ENCODE measurements at places on chromosomes 5 and 9.
A peak's percentile ranks its signal among the peaks of the same experiment; 100 is the strongest.

GRCh38 chr5:132947671-132948070 lies 15.8 kb downstream of the AFF4 start:
- no peak for DNase-seq

GRCh38 chr9:21810388-21810787 lies 8.0 kb downstream of the MTAP start:
- no peak for DNase-seq

- no peak for DNase-seq
Measured at GRCh38 chr9:84340535-84340934, at the start of gene SLC28A3. TSS of gene SLC28A3 (minus strand) at chr9:84340758. CDS start at chr9:84340633, 125 bp downstream.

- DNase-seq: no peak
Measured at GRCh38 chr5:120158211-120158610, 305.9 kb upstream of the PRR16 start.

GRCh38 chr5:122315521-122315920 lies 3.5 kb downstream of the SNCAIP start:
- no peak for DNase-seq

DNA sequence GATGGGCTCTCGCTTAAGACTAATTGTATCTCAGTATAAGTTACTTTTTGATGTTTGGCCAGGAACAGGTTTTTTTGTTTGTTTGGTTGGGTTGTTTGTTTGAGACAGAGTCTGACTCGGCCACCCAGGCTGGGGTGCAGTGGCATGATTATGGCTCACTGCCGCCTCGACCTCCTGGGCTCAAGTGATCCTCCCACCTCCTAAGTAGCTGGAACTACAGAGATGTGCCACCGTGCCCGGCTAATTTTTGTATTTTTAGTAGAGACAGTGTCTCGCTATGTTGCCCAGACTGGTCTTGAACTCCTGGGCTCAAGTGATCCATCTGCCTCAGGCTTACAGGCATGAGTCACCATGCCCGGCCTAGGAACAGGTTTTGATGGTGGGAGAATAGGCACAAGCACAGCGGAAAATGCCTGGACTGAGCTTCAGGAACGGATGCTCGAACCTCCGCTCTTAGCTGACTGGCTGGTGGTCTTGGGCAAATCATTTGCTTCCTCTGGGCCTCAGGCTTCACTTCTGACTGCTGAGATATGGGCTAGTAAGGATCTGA lies 11.4 kb upstream of the SYNPO start:
- DNase-seq: no peak

DNA sequence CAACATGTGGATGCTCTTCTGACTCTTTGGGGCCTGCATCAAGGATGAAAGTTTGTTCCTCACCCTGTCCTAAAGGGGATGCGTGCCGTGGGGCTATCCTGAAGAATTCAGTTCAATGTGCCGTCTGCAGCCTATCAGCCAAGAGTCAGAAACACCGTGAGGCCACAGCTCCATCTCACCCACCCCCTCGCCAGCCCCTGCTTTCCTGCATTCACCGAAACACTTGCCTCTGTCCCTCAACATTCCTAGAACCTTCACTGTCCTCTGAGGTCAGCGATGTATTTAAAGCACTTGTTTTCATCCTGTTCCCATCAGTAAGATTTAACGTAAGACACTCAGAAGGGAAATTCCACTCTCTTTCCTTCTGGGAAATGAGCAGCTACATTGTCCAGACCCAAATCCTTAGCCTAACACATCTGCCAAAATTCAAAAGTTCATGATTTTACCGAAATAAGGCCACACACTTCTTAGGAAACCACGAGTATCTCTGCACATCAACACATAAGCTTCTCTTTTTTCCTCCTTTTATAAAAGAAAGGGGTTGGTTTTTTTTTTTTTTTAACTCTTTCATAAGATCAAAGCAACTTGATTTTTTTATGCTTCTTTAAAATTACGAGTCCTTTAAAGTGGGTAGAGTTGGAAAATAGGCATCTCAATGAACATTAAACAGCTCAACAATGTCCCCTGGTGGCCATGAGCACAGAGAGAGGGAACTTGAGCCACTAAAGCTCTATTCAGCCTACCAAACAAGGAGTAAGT lies 100.7 kb downstream of the SUSD1 start:
- DNase-seq: peak; percentile 79

- no peak for DNase-seq
Measured at GRCh38 chr9:91047993-91048607, 246.5 kb downstream of the SYK start.

DNA sequence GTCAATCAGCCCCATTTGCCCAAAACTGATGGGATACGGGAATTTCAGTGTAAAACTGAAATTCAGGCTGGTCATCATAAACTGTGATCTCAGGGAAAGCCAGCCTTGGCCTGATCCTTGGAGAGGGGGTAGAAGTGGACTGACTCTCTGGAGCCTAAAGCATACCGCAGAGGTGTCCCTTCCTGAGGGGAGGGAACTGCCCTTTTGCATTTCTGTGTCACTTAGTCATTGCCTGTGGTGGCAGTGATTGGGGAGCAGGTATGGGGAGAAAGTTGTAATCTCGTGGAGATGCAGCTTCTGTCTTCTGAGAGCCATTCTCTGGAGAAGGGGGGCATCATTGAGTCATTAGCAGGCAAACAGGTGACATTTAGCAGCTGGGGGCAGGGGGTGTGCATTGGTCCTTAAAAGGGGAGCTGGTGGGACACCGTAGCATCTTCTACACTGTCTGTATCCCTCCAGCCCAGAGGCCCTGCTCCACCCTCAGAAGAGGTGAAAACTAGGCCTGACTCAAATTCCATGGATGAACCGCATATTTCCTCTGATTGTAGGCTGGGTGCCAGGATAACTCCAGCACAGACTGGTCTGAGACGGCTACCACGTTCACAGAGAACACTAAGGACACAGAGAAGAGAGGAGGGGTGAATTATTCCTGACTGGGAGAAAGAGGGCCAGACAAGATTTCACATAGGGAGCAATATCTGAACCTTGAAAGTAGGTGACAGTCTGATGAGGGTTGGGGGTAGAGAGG lies 143.3 kb downstream of the SEC61B start:
- no peak for DNase-seq

GRCh38 chr5:61447780-61448495 lies 115.9 kb downstream of the ZSWIM6 start:
- no peak for DNase-seq

GRCh38 chr5:53319315-53319714 lies 161.1 kb upstream of the FST start:
- DNase-seq: no peak

DNA sequence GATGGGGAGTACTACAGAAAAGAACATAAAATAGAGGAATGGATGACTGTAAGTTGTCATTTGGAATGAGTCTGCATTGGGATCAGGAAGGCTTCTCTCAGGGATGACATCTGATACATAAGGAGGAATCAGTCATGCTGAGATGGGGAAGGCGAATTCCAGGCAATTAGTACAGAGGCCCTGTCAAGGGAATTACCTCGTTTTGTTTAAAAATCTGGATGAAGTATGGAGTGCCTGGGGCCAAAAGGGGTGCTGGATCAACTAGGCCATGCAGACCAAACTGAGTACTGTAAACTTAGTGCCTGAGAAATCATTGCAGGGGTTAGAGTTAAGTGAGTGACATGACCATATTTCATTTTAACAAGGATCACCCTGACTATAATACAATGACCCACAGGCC lies 30.5 kb downstream of the JAKMIP2 start:
- no peak for DNase-seq

DNA sequence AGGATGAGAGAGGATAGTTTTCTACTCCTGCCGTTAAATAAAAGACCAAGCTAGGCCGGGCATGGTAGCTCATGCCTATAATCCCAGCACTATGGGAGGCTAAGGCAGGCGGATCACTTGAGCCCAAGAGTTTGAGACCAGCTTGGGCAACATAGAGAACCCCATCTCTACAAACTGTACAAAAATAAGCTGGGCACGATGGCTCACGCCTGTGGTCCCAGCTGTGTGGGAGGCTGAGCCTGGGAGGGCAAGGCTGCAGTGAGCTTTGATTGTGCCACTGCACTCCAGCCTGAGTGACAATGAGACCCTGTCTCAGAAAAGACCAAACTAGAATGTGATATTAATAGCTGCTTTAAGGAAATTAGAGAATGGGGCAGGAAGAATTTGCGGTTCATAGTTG lies 158.4 kb downstream of the NIPBL start:
- DNase-seq: no peak

DNA sequence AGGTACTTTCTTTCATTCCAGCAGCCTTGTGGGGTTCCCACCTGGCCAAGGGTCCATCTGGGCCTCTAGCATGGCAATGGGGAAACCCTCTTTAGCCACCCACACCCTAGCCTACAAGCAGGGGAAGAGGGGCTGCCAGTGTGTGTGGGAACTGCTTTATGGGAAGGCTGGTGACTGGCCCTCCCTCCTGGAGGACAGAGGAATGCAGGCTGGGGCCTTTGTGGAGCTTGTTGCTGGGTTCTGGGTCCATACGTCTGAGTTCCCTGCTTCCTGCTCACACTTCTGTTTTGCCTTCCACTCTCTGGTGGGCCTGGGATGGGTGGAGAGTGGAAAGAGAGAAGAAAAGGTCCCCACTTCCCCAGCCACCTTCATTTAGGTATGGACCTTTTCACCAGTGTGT lies 14.9 kb upstream of the PITX1 start:
- DNase-seq: no peak

DNA sequence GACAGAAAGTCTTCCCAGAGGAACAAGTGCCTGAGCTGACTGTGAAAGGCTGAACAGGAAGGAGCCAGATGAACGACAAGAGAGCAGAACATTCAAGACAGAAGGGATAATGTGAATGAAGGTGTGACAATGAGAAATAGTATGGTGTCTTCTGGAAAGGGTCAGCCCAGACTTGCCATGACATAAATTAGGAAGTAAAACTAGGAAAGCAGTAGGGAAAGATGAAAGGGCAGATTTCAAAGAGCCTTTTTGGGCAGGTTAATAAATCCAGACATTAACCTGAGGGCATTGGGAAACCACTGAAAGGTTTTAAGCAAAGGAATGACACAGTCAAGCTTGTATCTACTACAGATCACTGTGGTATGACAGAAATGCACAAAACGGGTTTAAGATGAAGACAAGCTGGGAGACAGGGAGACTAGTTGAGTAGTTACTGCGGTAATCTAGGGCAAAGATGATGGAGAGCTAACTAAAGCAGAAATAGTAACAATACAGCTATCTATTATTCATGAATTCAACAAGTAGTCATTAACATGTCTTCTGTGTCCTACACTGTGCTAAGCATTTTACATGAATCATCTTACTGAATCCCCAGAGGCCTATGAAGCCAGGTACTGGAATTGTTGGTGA lies 580.9 kb upstream of the WWC1 start:
- DNase-seq: no peak

- DNase-seq: no peak
Measured at GRCh38 chr5:58459146-58460001, 512 bp downstream of the PLK2 start.

GRCh38 chr5:101112645-101113044 lies 209.6 kb upstream of the ST8SIA4 start:
- DNase-seq: no peak

- DNase-seq: no peak
Measured at GRCh38 chr9:22030101-22030598, 21.0 kb upstream of the CDKN2B start.

DNA sequence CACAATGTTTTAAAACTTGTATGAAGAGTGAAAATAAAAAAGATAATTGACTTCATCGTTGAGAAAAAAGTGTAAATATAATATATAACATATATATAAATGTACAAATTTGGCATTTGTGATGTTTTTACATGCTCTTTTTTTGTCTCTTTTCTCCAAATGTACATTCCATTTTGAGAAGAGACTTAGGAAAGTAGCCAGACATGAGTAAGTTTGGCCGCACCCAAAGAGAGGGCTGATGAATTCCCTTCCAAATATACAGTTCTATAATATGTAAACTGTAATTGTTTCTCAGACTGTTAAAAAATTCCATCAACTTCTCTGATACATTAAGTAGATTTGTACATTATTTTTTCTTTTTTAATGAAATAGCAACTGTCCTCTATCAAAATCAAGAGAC lies 193.2 kb upstream of the MAP3K1 start:
- no peak for DNase-seq

DNA sequence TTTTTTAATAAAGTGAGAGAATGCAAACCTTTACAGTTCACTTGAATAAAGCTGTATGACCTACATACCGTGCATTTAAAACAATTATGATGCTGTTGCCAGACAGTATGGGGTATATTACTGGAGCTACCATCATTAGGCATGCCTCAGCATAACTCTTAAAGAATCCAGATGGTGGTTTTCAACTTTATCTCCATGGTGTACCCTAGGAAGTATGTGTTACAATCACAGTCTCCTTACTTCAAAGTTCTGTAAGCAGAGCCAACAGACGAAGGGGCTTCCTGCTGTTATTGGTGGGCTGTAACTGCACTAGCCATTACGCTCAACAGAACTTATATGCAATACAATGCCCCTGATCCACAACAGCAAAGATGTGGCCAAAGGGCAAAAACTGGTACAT lies 803.3 kb downstream of the DTWD2 start:
- no peak for DNase-seq

DNA sequence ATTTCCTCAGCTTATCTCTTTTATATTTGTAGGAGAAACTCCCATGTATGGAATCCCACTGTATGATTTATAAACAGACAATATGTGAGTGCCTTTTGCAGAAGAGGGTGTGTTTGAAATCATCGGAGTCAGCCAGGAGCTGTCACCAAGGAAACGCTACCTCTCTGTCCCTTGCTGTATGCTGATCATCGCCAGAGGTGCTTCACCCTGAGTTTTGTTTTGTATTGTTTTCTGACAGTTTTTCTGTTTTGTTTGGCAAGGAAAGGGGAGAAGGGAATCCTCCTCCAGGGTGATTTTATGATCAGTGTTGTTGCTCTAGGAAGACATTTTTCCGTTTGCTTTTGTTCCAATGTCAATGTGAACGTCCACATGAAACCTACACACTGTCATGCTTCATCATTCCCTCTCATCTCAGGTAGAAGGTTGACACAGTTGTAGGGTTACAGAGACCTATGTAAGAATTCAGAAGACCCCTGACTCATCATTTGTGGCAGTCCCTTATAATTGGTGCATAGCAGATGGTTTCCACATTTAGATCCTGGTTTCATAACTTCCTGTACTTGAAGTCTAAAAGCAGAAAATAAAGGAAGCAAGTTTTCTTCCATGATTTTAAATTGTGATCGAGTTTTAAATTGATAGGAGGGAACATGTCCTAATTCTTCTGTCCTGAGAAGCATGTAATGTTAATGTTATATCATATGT lies 18.0 kb upstream of the CTSL start:
- DNase-seq: no peak

GRCh38 chr5:79621056-79621455 lies 8.8 kb downstream of the TENT2 start:
- DNase-seq: no peak

GRCh38 chr9:115126404-115126803 lies 8.4 kb upstream of the TNC start:
- no peak for DNase-seq

- DNase-seq: no peak
Measured at GRCh38 chr5:180133971-180134508, 62.5 kb upstream of the RNF130 start.

- DNase-seq: no peak
Measured at GRCh38 chr5:169942181-169942580, 38.1 kb downstream of the INSYN2B start.
